ENCODE measurements at places on chromosomes 7 and 10.

- DNase-seq, result no peak
Observed at GRCh38 chr7:126163647-126164046, 1089.1 kb downstream of the GRM8 start.

- no peak for DNase-seq
Observed at GRCh38 chr10:9547936-9548904, 1469.5 kb upstream of the CELF2 start.

- DNase-seq, result no peak
Observed at GRCh38 chr10:75887992-75888680, 456.7 kb downstream of the LRMDA start.

GRCh38 chr7:148468700-148469098 lies 121.9 kb upstream of the C7orf33 start:
- DNase-seq, result no peak

- DNase-seq, result no peak
Observed at GRCh38 chr10:5618829-5619228, 47.6 kb downstream of the ASB13 start.

GRCh38 chr10:115049960-115050359 lies 43.2 kb upstream of the ATRNL1 start:
- peak; percentile 15 for DNase-seq

- no peak for DNase-seq
Observed at GRCh38 chr10:76278811-76279460, 847.5 kb downstream of the LRMDA start.

GRCh38 chr10:52616395-52616764 lies 156.2 kb downstream of the MBL2 start:
- DNase-seq, result no peak
